ENCODE measurements at places on chromosomes 11 and 22.

DNA sequence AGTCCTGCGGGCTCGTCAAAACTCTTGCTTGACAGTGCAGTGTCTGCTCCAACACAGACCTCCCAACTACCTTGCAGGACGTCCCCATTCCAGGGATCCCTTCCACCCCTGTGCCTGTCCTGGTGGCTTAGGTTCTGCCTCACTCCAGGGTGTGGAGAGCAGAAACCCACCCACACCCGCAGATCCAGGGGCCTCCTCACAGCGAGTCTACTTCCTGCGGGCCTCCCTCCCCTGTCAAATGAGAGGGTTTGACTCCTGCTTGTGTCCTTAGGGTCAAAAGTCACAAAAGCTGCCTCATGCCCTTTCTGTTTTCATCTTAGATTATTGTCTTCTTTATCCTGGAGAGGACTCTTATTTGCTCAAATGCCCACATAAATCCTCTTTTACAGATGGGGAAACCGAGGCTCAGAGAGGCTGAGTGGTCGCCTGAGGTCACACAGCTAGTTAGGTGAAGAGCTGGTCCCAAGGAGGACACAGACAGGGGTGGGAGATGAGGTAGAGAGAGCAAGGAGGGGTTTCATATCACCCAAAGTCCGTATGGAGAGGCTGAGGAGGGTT lies 81.1 kb upstream of the KCNQ1OT1 start:
- DNase-seq = no peak

DNA sequence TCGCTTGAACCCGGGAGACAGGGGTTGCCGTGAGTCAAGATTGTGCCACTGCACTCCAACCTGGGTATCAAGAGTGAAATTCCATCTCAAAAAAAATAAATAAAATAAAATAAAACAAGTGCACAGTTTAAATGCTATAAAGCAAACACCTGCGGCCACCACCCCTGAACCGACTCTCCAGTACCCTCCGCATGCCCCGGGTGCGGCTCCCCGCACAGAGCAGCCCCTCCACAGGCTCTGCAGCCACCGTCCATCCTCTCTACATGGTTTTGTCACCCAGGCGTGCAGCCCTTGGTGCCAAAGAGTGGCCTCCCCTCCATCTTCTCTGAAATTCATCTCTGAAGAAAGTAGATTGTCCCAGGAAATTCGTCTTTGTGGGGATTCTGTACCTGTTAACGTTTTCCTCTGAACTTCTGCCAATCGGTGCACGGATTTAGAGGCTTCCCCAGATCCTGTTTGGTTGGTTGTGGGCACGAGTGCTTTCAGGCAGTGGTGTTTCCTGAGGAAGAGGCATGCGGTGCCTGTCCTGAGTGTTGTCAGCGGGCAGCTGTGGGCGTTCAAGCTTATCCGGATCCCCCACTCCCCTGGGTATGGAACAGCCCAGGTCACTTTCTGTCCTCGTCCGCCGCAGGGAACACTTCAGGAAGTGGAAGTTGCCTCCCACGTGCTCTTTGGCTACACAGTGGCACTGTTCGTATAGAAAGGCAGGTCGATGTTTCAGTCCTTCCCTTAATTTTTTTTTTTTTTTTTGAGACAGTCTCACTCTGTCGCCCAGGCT lies 4.1 kb downstream of the MIOX start:
- DNase-seq = no peak

DNA sequence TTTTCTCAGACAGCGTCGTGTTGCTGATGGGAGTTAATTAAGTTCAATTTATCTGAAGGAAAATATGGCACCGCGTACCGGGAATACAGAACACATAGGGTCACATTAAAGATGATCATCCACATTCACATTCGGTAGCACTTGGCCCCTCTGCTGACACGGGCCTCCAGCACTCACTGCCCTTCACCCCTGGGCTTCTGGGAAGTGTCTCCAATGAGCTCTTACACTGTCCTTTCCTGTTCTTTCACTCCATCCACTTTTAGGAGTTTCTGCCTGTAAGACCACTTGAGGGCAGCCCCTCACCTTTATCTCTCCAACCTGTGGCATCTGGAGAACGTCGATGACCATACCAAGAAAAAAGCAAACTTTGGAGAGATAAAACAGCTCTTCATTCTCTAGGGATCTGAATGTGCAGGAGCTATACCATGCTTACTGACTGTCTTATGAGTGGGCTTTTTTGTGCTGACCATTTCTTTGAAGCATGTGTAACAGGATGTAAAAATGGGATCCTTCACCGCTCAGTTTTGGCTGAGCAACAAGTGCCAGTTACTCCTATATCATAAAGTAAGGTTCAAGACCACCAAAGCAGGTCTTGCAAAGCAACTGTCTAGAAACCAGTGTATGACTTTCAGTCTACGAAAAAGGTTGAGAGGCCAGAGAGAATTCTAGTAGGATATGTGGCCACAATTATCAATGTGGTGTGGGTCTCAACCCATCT lies 1.1 kb upstream of the SERGEF start:
- no peak for DNase-seq

- peak; percentile 19 for DNase-seq
Observed at GRCh38 chr11:59728913-59729312, 15.3 kb upstream of the OR10V1 start.

- peak; percentile 67 for DNase-seq
Observed at GRCh38 chr11:69122630-69123431, 32.9 kb upstream of the SMIM38 start.

DNA sequence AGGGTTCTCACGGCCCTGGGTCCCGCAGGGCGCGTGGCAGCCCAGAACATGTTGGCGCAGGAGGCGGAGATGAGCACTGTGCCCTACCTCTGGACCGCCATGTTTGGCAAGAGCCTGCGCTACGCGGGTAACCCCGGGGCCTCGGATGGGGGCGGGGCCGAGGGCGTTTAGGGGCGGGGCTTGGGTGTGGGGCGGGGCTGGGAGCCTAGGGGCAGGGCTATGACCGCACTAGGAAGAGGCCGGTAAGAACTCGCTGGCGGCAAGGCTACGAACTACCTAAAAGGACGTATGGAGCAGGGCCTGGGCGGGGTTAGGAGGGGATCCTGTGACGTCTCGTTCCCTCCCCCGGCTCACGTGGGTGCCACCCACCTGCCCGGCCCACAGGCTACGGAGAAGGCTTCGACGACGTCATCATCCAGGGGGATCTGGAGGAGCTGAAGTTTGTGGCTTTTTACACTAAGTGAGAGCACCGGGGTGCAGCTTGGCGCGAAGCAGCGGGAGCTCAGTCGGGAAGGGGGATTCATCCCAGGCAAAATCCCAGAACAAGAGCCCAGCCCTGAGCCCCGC lies 2.8 kb upstream of the LZTR1 start:
- peak; percentile 66 for DNase-seq

DNA sequence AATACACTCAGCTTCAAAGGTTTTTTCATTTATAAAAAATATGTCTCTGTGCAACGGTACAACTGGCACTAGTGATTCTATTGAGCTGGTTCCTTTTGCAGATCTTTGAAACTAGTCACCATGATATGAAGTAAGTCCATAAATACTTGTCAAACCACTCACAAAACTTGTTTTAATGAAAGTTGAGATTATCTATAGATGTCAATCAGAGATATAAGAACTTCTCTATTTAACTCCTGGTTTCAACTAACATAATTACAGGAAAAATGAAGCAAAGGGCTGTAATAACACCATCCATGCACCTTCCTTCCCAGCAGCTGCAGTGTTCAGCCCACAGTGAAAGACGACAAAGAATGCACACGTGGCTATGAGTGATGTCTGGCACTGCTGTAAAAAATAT lies 44.7 kb downstream of the TMEM123 start:
- no peak for DNase-seq

DNA sequence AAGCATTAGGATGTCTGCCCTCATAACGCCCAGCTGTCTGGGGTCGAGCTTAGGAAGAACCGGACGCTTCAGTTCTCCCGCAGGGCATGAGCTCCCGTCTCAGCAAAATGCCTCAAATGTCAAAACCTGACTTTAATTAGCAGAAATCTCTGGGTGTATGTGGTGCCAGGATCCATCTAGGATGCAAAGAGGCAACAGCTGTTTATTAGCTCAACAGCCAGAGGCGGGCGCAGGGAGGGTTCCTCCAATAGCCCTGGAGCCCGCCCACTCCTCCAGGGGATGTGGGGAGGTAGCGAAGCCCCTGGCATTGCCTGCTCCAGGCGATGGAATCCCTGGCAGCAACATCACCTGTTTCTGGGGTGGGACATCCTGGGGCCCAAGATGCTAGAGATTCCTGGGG lies 39.4 kb upstream of the RTL6 start:
- DNase-seq = no peak

DNA sequence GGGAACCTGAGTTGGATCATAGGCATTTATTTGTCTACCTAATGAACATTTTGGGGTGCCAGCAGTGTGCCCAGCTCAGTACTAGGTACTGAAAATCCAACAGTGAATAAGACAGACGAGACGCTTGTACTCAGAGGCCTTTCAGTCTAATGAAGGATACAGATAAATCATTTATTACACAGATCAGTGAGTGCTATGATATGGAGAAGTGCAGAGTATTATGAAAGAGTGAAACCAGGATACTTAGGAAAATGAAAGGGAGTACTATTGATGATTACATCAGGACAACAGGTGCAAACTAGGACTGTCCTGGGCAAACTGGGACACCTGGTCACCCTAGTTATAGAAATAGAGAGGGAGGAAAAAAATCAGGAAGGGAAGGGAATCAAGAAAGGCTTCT lies 207.5 kb upstream of the NCAM1 start:
- DNase-seq = no peak

DNA sequence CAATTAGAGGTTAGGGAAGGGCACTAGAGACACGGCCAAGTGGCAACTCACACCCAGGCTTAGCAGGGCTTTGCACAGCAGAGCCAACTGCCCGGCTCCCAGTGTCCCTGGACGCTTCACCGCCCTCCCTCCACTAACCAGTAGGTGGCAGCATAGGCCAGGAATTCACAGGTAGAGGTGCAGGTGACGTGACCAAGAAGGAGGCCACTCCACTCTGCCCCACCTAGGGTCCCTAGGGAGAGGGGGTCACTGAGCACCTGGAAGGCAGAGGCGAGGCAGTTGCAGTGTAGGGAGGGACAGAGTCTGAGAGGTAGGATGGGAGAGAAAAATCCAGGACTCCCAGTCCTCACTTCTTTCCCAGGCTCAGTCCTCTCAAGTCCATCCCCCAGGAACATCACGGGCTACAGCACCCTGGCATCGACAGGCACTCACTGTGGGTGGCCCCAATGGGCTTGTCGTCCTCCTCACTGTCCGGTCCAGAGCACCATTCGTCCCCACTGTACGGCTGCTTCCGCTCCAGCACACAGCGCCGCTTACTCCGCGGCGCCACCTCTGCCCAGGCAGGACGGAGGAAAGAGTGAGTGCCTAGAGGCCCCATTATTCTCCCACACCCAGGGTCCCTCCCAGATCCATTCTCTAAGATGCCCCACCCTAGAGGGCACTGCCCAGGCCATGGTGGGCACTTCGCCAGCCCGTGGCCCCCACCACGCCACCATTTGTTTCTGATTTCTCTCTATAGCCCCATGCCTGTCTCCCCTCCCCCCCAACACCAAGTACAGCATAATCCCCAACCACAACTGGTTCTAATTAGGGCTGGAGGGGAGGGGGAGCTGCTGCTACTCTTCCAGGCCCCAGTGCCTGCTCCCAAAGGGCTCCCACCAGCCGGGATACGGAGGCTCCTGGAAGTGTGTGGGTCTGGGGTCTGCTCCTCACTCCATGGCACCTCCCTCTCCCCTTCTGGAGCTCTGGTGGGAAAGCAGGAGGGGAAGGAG lies 18.4 kb downstream of the BCL9L start:
- peak; percentile 90 for DNase-seq

DNA sequence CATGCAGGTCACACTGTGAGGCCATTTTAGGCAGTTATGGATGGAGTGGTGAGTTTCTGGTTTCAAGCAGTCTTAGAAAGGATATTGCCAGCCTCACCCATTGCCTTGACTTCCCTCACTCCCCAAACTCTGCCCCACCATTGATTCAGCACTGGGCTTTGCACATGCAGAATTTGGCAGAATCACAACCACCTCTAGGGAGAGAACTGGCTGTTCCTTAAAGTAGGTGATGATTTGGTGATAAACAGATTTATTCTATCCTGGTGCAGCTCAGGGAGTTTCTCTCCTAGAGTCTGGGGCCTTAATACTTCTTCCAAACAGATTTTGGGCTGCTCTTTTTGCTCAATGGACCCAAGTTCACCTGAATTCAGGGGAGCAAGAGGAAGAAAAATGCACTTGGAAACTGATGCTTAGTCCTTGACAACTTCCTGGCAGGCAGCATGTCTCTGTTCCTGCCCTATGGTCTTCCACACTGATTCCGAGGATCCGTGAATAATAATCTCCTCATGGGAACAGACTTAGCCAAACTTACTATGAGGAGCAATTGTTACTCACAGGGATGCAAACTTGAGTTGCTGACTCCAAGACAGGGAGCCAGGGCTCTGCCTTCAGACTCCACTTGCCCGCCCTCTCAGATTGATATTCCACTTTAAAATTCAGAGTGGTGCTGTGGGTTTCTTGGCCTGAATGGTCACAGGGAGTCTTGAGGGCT lies 129.7 kb upstream of the PARVA start:
- DNase-seq = no peak

All from activated CD4-positive, alpha-beta T cell treated with anti-CD3 and anti-CD28 coated beads, Interleukin-2, amount 10 ng/mL, durations not matched to agents 7 days and 5 days (primary cell).